ENCODE measurements at places on chromosomes 6 and 20.

GRCh38 chr20:1335961-1336698, 7.2 kb upstream of the SDCBP2 start:
- DNase-seq: no peak

GRCh38 chr6:169210611-169211010, 43.0 kb downstream of the THBS2 start:
- DNase-seq: no peak

DNA sequence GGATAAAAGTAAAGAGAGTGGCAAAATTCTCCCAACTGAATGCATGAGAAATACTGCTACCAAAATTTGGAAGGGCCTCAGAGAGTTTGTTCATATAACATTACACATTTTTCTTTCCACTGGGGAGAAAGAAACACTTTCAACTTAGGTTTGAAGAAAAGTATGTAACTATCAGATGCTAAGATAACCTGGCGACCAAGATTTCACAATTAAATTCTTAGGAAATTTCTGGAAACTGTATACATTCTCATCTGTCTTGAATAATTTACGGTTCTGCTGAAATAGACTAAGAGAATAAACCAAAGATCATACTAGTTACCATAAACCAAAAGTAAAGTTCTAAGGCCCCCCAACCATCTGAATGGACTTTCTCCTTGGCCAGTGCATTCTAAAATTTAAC, 413.0 kb upstream of the RUNX2 start:
- DNase-seq: no peak

DNA sequence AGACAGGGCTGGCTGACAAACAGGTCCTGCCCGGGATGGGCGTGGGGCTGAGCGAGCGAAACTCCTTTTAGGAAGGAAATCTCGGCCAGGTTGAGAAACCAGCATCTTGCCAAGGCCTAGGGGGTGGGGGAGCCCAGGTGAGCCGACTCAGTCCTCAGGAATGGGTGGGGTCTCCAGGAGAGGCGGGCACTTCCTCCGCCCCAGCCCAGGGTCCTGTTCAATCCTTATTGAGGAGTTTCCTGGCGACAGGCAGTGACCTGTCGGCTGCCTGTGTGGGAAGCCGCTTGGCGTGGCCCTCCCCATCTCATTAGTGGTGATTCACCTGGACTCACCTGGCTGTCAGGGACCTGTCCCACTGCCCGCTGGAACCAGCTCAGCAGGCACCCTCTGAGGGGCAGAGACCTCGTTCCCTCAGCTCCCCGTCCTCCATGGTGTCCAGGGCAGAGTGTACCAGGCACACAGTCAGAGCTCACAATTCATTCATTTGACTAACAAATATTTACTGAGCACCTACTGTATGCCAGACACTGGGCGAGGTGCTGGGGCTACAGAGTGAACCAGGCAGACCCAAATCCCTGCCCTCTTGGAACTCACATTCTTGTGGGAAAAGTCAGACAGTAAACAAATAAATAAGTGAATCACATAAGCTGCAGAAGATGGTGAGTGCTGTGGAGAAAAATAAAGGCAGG, 51.1 kb downstream of the FGD2 start:
- DNase-seq: no peak

- no peak for DNase-seq
Measured at GRCh38 chr20:33175123-33175522, 7.2 kb downstream of the BPIFA2 start.

DNA sequence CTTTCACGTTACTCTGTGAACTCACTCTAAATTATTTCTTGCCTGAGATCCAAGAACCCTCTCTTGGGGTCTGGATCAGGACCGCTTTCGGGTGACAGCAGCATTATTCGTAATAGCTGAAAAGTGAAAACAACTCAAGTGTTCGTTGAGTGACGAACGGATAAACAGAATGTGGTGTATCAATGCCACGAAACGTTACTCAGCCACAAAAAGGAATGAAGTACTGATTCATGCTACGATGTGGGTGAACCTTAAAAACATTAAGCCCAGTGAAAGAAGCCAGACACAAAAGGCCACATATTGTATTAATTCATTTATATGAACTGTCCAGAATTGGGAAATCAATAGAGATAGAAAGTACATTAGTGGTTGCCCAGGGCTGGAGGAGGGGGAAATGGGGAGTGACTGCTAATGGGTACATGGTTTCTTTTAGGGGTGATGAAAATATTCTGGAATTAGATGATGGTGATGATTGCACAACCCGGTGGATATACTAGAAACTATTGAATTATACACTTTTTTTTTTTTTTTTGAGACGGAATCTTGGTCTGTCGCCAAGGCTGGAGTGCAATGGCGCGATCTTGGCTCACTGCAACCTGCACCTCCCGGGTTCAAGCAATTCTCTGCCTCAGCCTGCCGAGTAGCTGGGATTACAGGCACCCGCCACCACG, 8.4 kb downstream of the PTGIS start:
- DNase-seq: no peak
